Naive thymus-derived CD8-positive, alpha-beta T cell (primary cell): ENCODE measurements at places on chromosomes 4 and X.

DNA sequence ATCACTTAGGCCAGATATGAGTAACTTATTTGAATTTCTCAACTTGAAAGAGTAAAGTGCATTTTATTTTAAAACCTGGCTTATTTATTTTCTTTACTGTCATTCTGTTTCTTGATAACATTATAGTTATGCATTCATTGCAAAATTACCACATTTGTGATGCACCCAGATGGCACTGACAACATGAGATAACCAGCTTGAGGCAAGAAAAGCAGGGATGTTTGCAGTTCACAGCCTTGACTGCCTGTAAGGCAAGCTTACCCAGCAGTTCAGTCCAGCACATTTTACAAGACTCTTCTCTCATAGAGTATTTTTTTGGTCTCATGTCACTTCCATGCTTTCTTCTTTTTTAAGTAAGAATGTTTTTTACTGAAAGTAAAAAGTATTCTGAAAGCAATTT is 25.3 kb upstream of the EPGN start:
- no peaks in the 10 kb centered on the region for H3K27me3 ChIP-seq
- peaks cover 18% of the 10 kb centered on the region for H3K36me3 ChIP-seq
- no peaks in the 10 kb centered on the region for H3K4me1 ChIP-seq
- no peak overlapping the region for H3K27ac ChIP-seq

GRCh38 chr4:89136525-89136924 is 25.2 kb downstream of the TIGD2 start:
- no peaks in the 10 kb centered on the region for H3K4me1 ChIP-seq
- H3K36me3 ChIP-seq = no peaks in the 10 kb centered on the region
- H3K27ac ChIP-seq = no peak overlapping the region
- no peaks in the 10 kb centered on the region for H3K27me3 ChIP-seq
- H3K4me3 ChIP-seq = no peak overlapping the region

GRCh38 chr4:37068580-37068979 is 176.0 kb upstream of the NWD2 start:
- peaks cover 8% of the 10 kb centered on the region for H3K4me1 ChIP-seq
- no peaks in the 10 kb centered on the region for H3K36me3 ChIP-seq
- peaks cover 5% of the 10 kb centered on the region for H3K27me3 ChIP-seq
- no peak overlapping the region for H3K4me3 ChIP-seq
- no peak overlapping the region for H3K27ac ChIP-seq
- no peak for DNase-seq

- no peak for DNase-seq
- H3K4me3 ChIP-seq = no peak overlapping the region
- H3K27me3 ChIP-seq = no peaks in the 10 kb centered on the region
- no peaks in the 10 kb centered on the region for H3K36me3 ChIP-seq
These were observed 542.8 kb downstream of the GALNTL6 start for GRCh38 chr4:172356016-172356415.

GRCh38 chr4:54197926-54198325 is 31.2 kb upstream of the PDGFRA start:
- H3K27me3 ChIP-seq = no peaks in the 10 kb centered on the region
- H3K36me3 ChIP-seq = no peaks in the 10 kb centered on the region
- H3K4me3 ChIP-seq = no peak overlapping the region
- DNase-seq = no peak
- H3K27ac ChIP-seq = no peak overlapping the region

DNA sequence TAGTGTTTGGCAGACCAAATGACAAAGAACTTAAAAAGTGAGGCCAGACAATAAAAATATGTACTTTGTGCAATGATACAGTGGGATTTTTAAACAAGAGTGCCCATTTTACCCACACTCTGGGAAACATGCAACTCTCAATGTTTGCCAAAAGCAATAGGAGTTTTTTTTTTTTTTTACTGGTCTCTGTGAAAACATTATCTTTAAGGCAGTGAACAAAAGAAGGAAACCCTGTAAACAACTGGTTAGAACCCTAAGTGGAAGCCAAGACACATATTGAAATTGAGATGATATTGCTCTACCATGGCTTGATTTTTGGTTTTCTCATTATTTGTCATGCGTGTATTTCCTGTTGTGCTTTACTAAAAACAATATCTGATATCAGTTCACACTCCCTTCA is 67.2 kb upstream of the PPP3CA start:
- no peak overlapping the region for H3K27ac ChIP-seq
- no peak overlapping the region for H3K4me3 ChIP-seq
- H3K4me1 ChIP-seq = peaks cover 40% of the 10 kb centered on the region
- no peak for DNase-seq
- H3K36me3 ChIP-seq = no peaks in the 10 kb centered on the region

DNA sequence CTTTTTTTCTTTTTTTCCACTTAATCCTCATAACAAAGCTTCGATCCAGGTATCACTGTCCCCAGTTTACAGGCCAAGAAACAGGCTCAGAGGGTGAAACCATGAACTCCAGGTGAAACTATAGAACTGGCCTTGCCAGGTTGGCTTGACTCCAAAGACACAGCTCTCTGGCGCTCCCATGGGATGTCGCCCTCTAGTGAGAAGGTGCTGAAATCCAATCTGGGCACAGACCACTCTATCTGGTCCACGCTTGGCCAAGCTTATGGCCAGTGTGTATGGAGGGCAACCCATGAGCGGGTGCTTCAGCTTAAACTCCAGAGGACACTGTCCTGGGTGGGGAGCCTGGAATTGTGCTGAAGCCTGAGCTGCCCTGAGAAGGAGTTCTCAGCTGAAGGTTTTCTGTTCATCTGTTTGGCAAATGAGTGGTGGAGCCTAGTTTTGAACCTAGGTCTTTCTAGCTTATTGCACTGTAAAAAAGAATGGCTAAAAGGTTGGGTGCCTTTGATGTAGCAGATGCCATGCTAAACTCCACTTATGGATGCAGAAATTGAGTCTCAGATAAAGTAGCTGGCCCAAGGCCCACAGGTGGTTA is 70.5 kb downstream of the SEL1L3 start:
- H3K4me1 ChIP-seq = no peaks in the 10 kb centered on the region
- DNase-seq = no peak
- peaks cover 93% of the 10 kb centered on the region for H3K36me3 ChIP-seq
- H3K4me3 ChIP-seq = no peak overlapping the region

DNA sequence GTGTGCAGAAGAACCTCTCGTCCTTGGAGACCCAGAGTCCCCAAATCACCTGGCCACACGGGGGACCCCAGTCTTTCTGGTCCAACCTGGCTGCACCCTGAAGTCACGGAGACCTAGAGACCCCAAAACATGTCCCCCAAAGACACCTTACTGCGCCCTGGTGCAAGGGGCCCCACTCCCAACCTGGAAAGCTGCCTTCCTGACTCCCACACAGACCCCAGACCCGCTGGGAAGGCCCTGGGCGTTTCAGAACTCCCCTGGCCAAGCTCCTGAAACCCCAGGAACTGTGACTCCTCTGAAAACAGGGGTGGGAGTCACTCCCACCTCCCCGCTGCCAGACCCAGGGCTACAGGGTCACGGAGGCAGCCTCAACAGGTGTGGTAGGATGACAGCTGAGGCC is 12.7 kb upstream of the SHOX start:
- H3K27ac ChIP-seq = no peak overlapping the region
- H3K27me3 ChIP-seq = peaks cover 30% of the 10 kb centered on the region
- peaks cover 3% of the 10 kb centered on the region for H3K4me1 ChIP-seq
- no peak overlapping the region for H3K4me3 ChIP-seq

DNA sequence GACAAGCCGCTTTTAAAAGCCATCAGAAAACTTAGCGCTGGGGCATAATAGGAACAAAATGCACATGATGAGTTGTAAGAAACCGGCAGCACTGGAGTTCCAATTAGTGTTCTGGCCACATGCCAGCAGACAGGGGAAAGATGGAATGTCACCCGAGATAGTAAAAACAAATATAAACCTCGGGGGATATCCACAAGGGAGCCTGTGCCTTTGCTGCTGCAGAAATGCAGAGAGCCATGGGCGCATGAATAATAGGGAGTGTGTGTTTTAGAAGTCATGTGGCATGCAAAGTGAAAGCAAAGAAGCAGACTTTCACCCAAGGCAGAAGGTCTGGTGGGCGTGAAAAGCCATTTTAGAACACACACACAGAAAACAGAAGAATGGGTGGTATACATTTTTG is 19.1 kb downstream of the GPRASP3 start:
- no peak overlapping the region for H3K4me3 ChIP-seq
- no peak for DNase-seq
- H3K27ac ChIP-seq = no peak overlapping the region
- H3K36me3 ChIP-seq = no peaks in the 10 kb centered on the region

GRCh38 chr4:19030048-19030447 is 1008.5 kb upstream of the LCORL start:
- H3K27ac ChIP-seq = no peak overlapping the region
- H3K4me1 ChIP-seq = no peaks in the 10 kb centered on the region
- no peak overlapping the region for H3K4me3 ChIP-seq
- H3K36me3 ChIP-seq = no peaks in the 10 kb centered on the region
